ENCODE measurements at places on chromosomes 11 and 22. TPM values are rescaled to one million over a fixed set of nuclear protein-coding genes. Genes with fewer than 3 reads are reported as not detected.

FGF19 gene
- total RNA-seq: 1.7 TPM

DRD4 gene
- total RNA-seq: 1.0 TPM

KCNK7 gene
- 0.49 TPM for total RNA-seq

GRCh38 chr11:45078236-45079074, 68.0 kb upstream of the PRDM11 start:
- no peaks in the 10 kb centered on the region for H3K4me1 ChIP-seq
- H3K27ac ChIP-seq: no peak overlapping the region
- DNase-seq: no peak
- H3K36me3 ChIP-seq: no peaks in the 10 kb centered on the region

DNA sequence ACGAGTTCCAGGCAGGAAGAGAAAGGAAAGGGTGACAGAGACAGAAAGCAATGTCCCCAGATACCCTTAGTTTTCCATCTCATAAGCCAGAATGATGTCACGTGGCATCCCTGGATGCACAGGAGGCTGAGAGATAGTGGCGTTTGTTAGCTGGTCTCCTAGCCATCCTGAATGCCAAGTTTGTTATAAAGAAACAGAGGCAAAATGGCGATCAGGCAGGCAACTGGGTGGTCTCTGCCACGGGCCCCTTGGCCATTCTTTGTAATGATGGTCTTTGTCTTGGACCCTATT, 5.3 kb downstream of the SMIM38 start:
- H3K4me1 ChIP-seq: peaks cover 16% of the 10 kb centered on the region
- no peak overlapping the region for H3K4me3 ChIP-seq
- H3K36me3 ChIP-seq: no peaks in the 10 kb centered on the region
- H3K27me3 ChIP-seq: no peaks in the 10 kb centered on the region
- no peak overlapping the region for H3K27ac ChIP-seq

DNA sequence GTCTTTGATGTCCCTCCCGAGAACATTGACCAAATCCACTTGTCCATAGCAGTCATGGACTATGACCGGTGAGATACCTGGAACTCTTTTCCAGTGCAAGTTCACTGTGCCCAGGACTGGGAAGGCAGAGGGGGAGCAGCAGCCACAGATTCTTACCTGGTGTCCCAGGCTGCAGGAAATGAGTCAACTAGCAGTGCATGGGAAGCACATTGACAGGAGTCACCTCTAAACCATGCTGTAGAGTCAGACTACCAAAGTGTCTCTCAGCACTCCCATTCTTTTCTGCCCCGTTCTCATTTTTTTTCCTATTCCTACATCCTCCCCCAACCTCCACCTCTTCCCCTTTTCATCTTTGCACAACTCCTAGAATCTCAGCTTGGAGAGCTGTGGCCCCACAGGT, 67.2 kb upstream of the OLFML1 start:
- no peak for DNase-seq
- H3K27ac ChIP-seq: no peak overlapping the region
- no peaks in the 10 kb centered on the region for H3K27me3 ChIP-seq
- H3K36me3 ChIP-seq: no peaks in the 10 kb centered on the region
- H3K4me3 ChIP-seq: no peak overlapping the region

DNA sequence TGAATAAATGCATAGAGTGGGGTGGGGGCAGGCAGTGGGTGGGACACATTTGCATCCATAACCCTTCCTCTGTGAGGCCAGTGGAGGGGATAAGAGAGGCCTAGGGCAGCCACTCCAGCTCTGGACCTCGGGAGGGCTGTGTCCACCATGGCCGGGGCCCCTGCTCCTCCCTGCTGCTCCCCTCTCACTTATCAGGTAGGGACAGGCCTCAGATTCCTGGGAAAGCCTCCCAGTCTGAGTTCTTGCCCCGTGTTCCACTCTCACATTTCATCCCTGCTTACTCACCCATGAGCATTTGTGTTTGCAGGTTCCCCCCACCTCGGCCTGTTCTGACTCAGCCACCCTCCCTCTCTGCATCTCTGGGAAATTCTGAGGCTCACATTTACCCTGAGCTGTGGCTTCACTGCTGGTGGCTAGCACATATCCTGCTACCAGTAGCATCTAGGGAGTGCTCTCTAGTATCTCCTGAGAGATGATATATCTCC, 128.7 kb upstream of the TOP3B start:
- no peaks in the 10 kb centered on the region for H3K27me3 ChIP-seq
- H3K4me3 ChIP-seq: no peak overlapping the region
- no peak overlapping the region for H3K27ac ChIP-seq
- no peaks in the 10 kb centered on the region for H3K4me1 ChIP-seq

DNA sequence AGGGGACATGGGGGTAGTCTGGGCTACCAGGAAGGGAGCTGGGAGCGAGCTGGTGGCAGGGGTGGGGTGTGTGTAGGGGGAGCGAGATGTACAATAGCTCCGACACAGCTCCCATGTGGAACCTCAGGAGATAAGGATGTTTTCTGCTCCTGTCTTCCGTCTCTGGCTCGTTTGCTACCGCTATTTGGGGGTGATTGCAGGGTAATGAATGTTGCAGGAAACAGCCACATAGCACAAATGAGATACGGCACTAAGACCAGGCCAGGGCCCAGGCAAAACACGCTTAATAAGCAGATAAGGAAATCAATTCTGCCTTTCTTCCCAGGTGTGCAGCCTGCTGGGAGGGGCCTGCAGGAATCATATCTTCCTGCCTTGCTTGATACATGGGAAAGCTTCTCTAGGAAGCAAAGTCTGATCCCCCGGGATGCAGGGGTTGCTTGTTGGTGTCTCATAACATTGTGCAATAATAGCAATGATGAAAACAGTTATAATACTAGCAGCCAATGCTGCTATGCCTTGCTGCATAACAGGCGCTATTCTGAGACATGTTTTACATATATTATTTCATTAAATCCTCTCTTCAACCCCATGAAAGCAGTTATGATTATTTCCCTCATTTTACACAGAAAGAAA, 158.7 kb downstream of the ST3GAL4 start:
- H3K27me3 ChIP-seq: peaks cover 5% of the 10 kb centered on the region
- H3K27ac ChIP-seq: no peak overlapping the region
- no peaks in the 10 kb centered on the region for H3K4me1 ChIP-seq
- H3K36me3 ChIP-seq: no peaks in the 10 kb centered on the region
- H3K4me3 ChIP-seq: no peak overlapping the region

DNA sequence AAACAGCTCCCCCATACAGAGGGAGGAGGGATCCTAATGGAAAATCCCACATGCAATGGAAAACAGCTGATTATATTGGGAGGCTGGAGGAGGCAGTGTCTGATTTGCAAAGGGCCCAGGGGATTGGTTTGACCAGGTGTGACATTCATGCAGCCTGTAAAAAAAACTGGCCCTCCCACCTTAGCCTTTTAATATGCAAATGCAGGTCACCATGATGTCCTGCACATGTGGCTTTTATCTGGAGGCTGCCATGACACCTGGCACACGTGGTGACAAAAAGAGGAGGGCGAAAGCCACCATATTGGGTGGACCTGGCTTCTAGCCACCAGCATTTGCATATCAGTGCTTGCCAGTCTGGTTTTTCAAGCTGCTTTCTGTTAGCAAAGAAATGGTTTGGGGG, 48.5 kb downstream of the ZNF280B start:
- no peak overlapping the region for H3K4me3 ChIP-seq
- DNase-seq: no peak
- no peaks in the 10 kb centered on the region for H3K36me3 ChIP-seq
- no peaks in the 10 kb centered on the region for H3K27me3 ChIP-seq
- H3K27ac ChIP-seq: no peak overlapping the region

DNA sequence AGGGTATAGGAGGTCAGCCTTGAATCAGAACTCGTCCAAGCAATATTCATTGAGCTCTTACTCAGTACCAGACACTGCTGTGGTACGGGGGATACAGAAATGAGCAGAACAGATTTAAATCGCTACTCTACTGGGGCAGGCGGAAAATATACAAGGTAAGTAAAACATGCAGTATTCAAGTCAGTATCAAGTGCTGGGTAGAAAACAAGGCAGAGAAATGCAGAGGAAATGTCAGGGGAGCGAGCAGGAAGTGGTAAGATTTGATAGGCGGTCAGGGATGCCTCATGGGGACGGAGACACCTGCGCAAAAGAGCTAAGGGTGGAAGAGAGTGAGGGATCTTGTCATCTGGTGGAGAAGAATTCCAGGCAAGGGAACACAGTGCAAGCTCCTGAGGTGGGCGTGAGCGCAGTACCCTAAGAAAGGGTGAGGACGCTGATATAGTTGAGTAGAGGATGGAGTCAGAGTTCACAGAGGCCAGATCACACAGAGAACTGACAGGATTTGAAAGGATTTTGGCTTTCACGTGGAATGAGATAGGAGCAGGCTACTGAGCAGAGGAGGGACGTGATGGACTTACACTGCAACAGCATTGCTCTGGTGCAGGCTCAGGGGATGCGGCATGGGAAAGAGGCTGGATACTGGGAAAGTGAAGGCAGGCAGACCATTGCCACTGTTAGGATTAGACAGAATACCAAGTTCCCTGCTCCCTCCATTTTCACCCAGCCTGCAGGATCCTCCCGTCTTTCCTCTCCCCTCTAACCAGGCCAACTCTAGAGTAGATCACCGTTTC, 35.8 kb downstream of the SC5D start:
- peaks cover 10% of the 10 kb centered on the region for H3K4me1 ChIP-seq
- H3K27ac ChIP-seq: no peak overlapping the region
- no peaks in the 10 kb centered on the region for H3K36me3 ChIP-seq
- no peak overlapping the region for H3K4me3 ChIP-seq
- H3K27me3 ChIP-seq: no peaks in the 10 kb centered on the region
- no peak for DNase-seq

GRCh38 chr11:86990515-86990914, 35.3 kb upstream of the FZD4 start:
- H3K36me3 ChIP-seq: no peaks in the 10 kb centered on the region
- no peaks in the 10 kb centered on the region for H3K27me3 ChIP-seq
